ENCODE measurements at places on chromosomes 13 and 19.

DNA sequence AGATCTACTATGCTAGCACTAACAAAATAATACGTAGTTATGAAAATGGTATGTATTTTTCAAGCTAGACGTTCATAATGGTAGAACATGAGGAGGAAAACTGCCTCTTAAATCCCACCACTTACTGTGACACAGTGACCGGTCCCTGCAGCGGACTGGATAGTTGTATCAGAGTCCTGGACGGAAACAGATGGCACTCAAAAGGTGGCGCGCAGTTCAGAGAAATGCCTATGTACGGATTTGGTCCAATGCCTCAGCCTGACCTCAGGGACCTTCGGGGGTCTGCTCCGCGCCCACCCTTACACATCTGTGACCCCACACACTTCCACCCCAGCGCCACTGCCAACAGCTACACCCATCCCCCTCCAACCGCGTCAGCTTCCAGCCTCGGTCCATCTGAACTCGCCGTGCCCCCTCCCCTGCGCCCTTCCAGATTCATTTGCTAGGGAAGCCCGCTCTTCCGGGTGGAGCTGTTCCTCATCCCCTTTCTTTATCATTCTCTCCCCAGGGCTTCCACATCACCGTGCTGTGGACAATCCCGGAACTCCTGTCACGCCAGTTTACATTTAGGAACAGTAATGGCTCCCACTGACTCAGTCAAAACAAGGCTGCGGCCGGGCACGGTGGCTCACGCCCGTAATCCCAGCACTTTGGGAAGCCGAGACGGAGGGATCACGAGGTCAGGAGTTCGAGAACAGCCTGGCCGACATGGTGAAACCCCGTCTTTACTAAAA lies 792 bp upstream of the LENG8 start:
- DNase-seq, result no peak

DNA sequence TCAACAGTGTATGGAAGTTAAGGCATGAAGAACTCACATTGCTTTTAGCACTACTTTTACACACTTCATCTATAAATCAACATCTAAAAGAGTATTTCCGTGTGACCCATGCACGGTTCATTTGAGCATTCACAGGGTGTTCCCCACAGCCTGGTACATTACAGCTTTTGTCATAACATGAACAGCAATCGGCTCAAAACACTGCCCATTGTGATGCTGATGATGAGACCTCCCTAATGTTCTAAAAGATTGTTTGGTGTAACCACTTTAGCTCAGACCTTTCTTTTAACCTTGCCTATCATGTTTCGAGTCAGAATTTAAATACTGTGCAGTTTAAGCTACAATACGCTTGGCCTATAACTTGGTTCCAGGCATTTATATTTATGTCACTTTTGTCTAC lies 4.1 kb upstream of the KLF5 start:
- DNase-seq, result no peak

GRCh38 chr13:45713721-45714120 lies 11.6 kb downstream of the CBY2 start:
- no peak for DNase-seq

- DNase-seq, result no peak
These were observed 88.3 kb downstream of the TUBA3C start for GRCh38 chr13:19093369-19093768.

GRCh38 chr13:23876265-23876664 lies 12.9 kb downstream of the MIPEP start:
- no peak for DNase-seq

- no peak for DNase-seq
These were observed 11.4 kb downstream of the ALOX5AP start for GRCh38 chr13:30746791-30747190.

DNA sequence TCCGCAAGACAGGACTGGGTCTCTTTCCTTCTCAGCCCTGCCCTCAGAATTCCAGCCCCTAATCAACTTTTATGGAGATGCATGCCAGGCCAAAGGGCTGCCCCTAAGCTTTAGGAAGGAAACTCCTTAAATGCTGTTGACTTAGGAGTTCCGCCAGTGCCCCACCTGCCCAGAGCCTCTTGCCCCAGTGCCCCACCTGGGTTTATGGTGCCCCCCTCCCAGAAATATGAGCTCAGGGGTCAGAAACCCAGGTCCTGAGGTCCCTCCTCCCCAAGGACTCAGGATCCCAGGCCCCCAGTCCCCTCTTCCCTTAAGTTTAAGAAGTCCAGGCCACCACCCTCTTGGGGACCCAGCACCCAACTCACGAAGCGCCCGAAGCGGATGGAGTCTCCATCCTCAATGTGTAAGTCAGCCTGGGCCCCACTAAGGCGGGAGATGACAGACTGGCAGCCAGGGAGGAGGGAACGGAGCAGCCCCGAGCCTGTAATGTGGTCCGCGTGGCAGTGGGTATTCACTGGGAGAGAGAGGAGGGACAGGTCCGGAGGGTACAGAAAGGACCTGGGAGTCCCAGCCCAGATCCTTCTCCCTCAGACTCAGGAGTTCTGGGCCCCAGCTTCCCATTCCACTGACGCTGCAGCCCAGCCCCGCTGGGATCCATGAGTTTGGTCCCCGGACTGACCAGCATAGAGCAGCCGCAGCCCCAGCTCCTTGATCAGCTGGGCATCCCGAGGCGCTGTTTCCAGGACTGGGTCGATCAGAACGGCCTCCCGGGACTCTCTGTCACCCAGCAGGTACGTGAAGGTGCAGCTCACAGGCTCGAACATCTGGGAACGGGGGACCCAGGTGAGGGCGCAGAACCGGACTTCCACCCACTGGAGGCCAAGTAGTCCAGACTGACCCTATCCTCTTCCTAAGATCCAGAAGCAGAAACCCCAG lies 897 bp downstream of the ETHE1 start:
- DNase-seq, result no peak

GRCh38 chr19:35285095-35285449 lies 2.7 kb downstream of the HAMP start:
- DNase-seq, result no peak

GRCh38 chr13:75825594-75825993 lies 189.5 kb downstream of the LMO7 start:
- DNase-seq, result no peak

- no peak for DNase-seq
These were observed 13.8 kb downstream of the FUZ start for GRCh38 chr19:49799271-49799797.

- no peak for DNase-seq
These were observed 23.0 kb upstream of the ZNF730 start for GRCh38 chr19:23093832-23094231.

- DNase-seq, result no peak
These were observed 384.5 kb upstream of the GPC6 start for GRCh38 chr13:92842145-92842544.

- DNase-seq, result no peak
These were observed 21.2 kb upstream of the DOCK9 start for GRCh38 chr13:98998831-98999638.

DNA sequence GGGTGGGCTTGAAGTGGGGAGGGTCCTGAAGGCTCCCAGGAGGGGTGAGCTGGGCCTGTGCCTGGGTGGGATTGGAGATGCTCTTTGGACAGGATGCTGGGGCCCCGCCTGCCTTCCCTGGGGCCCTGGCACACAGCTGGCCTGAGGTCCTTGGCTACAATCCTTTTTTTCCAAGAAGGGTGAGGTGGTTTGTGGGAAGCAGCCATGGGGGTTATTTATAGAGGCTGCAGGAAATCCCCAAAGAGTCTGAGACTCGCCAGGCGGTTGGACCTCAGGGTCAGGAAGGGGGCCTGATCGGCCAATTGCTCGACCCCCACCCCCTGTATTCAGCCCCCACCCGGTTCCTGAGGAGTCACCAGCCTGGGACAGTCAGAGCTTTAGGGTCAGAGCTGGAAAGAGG lies 10.0 kb downstream of the GTPBP3 start:
- no peak for DNase-seq

GRCh38 chr13:48561466-48562235 lies 28.8 kb upstream of the RCBTB2 start:
- DNase-seq, result no peak

- DNase-seq, result no peak
These were observed 7.9 kb downstream of the DENND1C start for GRCh38 chr19:6473647-6474046.

DNA sequence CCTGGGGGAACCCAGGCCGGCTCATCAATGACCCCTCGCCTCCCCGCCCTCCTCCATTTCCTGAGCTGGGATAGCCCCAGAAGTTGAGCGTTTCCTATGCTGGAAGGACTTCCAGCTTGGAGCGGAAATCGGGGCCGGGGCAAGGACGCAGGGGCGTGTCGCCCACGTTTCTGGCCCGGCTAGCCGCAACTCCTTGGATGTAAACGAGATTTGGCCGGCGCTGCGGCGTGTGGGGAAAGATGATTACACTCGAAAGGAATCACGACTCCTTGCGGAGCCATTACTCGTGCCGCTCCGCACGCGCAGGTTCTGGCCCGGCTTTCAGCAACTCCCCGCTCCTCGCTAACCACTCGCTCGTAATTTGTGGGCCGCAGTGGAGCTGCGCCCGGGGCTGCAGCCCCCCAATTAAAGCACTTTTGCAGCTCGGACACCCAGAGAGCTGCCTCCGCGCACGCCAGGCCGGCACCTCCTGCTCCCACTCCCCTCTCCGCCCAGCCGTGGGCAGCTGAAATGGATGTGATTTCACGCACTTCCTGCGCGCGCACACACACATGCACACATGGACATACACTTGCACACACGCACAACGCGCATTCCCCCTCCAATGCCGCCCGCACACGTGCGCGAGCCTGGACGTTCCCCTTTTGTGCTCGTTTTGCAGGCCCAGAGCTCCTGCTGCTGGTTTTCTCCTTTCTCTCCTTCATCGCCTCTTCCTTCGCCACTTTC lies 15.7 kb downstream of the ZIC5 start:
- no peak for DNase-seq

DNA sequence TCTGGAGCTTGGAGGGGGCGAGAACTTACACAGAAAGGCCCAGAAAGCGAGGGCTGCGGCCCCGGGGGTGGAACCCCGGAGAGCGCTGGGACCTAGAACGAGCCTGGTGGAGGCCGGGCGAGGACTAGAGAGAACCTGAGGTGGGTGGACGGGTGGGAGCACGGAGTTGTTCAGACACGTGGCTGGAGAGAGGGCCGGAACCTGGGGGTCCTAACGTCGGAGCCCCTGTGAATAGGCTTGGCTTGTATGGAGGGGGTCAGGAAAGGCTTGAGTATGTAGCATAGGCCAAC lies 383 bp downstream of the ZNF581 start:
- no peak for DNase-seq

GRCh38 chr13:32309312-32310133 lies 5.6 kb downstream of the ZAR1L start:
- no peak for DNase-seq

GRCh38 chr13:83100237-83100636 lies 782.0 kb downstream of the SLITRK1 start:
- DNase-seq, result no peak

- DNase-seq, result no peak
These were observed 1.2 kb upstream of the TMC4 start for GRCh38 chr19:54173951-54174834.

GRCh38 chr19:19402656-19403372 lies 2.7 kb upstream of the GATAD2A start:
- no peak for DNase-seq

DNA sequence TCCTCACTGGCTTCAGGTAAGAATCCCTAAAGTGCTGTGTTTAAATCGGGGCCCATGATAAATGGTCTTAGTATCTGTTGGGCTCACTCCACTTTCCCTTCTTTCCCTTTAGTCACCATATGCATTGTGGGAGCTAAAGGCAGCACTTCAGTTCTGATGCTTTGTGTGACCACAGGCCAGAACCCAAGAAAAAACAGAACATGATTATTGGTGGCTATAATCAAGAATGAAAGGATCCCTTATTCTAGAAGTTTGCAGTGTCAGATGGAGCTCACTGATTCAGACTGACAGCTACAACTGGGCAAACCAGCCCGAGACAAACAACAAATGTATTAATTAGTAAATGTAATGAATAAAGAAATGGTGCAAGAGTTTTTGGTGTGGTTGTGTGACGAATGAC lies 57.3 kb upstream of the POMP start:
- DNase-seq, result no peak

- no peak for DNase-seq
These were observed 1.6 kb upstream of the COMP start for GRCh38 chr19:18792661-18793060.

DNA sequence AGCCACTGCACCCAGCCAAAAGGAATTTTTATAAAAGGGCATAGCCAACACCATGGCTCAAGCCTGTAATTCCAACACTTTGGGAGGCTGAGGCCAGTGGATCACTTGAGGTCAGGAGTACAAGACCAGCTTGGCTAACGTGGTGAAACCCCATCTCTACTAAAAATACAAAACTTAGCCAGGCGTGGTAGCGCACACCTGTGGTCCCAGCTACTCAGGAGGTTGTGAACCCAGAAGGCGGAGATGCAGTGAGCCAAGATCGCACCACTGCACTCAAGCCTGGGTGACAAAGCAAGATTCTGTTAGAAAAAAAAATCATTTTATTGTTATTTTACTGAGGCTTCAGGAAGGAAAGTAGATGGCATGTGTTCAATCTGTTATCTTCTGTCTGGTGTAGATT lies 31.3 kb upstream of the FOXO1 start:
- DNase-seq, result no peak

DNA sequence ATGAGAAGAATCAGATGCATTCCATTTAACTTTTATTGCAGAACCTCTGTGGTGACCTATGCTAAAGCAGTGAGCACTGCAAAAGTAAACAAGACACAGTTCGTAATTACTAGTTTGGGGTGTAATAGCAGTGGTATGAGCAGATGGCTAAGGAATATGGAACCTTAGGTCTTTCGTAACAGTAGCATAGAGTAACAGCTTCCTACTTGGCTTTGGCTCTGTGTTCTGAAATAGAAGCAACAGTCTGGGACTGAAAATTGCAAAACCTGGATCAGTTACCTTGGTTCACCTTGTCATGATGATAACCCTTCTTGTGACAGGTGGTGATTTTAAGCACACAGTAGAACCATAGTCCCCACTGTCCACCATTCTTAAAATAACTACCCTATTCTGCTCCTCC lies 303.4 kb downstream of the GPC6 start:
- DNase-seq, result no peak

DNA sequence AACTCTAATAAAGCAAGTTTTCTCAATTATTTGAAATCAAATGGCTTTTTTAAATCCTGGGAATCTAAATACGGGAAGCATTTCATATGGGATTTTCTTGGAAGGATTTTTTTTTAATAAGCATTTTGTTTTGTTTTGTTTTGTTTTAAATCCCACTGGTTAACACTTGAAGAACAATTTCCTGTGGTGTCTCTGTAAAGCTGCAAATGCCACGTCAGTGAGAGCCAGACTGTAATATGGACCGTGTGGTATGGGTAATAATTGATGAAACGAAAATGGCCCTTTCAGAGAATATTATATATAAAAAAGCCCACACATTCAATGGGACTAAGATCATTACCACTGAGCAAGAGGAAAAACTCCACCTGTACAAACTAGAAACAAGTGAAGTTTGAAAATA lies 33.9 kb upstream of the MIR17HG start:
- DNase-seq, result no peak

GRCh38 chr13:93882086-93882651 lies 597.3 kb downstream of the DCT start:
- no peak for DNase-seq

GRCh38 chr19:1956868-1957492 lies 16.0 kb downstream of the CSNK1G2 start:
- no peak for DNase-seq
